Tibial nerve (tissue), 4 donors: ENCODE measurements at places on chromosomes 2 and 18. TPM values are rescaled to one million over a fixed set of nuclear protein-coding genes. Genes with fewer than 3 reads are reported as not detected.

DNA sequence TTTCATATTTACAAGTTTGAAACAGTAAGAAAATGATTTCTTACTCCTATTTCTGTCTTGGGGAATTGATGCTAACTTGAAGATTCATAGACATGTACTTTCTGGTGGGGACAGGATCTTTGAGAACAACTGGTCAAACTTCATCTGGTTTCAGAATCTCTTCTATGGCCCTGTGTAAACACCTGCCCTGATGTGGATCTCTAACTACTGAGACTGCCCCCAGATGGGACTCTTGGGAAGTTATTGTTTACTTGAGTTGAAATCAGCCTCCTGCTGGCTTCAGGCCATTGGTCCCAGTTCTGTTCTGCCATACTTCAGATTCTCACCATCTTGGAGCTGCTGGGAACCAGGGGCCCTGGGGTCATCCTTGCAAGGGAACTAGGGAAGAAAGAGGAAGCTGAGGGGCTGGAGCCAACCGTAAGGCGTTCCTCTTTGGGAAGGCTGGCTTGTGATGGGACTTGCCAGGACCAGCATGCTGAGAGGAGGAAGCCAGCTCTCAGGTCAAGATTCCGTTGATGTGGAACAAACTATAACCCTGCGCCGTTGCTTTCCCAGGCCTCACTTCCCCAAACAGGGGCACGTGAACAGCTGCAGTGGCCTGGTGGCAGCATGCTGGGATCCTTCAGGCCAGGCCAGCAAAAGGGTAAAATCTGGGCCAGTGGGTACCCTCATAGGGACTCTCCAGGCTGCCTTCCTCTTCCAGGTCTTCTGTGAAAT lies 135.5 kb upstream of the CXCR4 start:
- no peak overlapping the region for H3K4me3 ChIP-seq
- H3K36me3 ChIP-seq = no peaks in the 10 kb centered on the region
- no peaks in the 10 kb centered on the region for H3K27me3 ChIP-seq
- no peak overlapping the region for H3K27ac ChIP-seq
- peaks cover 8% of the 10 kb centered on the region for H3K4me1 ChIP-seq

GRCh38 chr2:8028436-8028835 lies 653.4 kb upstream of the ID2 start:
- H3K27ac ChIP-seq = no peak overlapping the region
- H3K4me3 ChIP-seq = no peak overlapping the region
- H3K27me3 ChIP-seq = no peaks in the 10 kb centered on the region
- H3K36me3 ChIP-seq = no peaks in the 10 kb centered on the region
- no peaks in the 10 kb centered on the region for H3K4me1 ChIP-seq
- no peak for DNase-seq

FBXO48 gene
- 0.60 TPM for total RNA-seq

NETO1 gene
- total RNA-seq = 0.59 TPM

- no peak overlapping the region for H3K27ac ChIP-seq
- no peak overlapping the region for H3K4me3 ChIP-seq
- DNase-seq = peak; percentile 13
- H3K36me3 ChIP-seq = no peaks in the 10 kb centered on the region
- H3K27me3 ChIP-seq = no peaks in the 10 kb centered on the region
Measured at GRCh38 chr2:68357605-68358337, 7.3 kb upstream of the PLEK start.

- H3K4me1 ChIP-seq = no peaks in the 10 kb centered on the region
- no peaks in the 10 kb centered on the region for H3K27me3 ChIP-seq
- no peak for DNase-seq
Measured at GRCh38 chr2:7697052-7697451, 779.8 kb downstream of the RNF144A start.

DNA sequence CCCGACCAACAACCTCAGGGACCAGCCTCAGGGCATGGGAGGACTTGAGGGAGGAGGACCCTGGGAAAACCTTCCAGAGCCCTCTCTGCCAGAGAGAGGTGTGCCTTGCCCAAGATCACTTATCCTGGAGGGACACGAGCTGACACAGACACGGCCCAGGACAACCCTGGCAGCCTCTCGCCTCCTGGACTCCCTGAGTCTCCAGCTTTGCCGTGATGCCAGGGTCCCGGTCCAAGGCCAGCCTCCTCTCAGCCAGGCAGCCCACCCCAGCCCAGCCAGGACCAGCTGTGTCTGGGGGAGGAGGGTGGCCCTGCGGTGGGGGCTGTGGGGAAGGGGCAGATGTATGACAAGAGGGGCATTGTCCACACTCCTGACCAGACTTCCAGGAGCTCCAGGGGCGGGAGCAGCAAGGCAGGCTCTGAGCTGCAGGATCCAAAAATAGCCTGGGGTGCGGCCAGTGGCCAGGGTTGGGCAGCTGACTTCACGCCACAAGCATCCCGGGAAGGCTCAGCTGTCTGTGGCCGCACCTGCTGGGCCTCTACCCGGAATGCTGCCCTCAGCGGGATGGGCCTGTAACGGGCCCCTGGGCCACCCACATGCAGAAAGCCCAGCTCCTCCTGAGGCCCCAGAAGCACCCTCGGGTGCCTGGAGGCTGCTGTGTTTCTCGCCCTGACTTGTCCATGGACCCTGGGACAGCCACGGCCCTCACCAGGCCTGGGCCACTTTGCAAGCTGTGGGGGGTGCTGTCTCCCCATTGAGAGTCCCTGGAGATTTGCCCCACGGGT lies 65.5 kb upstream of the GPC1 start:
- peak; percentile 56 for DNase-seq
- H3K27ac ChIP-seq = peak overlapping the region; percentile 82
- no peaks in the 10 kb centered on the region for H3K27me3 ChIP-seq
- no peak overlapping the region for H3K4me3 ChIP-seq
- H3K36me3 ChIP-seq = no peaks in the 10 kb centered on the region

- no peak overlapping the region for H3K27ac ChIP-seq
- H3K27me3 ChIP-seq = no peaks in the 10 kb centered on the region
- H3K36me3 ChIP-seq = no peaks in the 10 kb centered on the region
- no peak for DNase-seq
Measured at GRCh38 chr2:161044921-161045320, 115.3 kb upstream of the TANK start.

DNA sequence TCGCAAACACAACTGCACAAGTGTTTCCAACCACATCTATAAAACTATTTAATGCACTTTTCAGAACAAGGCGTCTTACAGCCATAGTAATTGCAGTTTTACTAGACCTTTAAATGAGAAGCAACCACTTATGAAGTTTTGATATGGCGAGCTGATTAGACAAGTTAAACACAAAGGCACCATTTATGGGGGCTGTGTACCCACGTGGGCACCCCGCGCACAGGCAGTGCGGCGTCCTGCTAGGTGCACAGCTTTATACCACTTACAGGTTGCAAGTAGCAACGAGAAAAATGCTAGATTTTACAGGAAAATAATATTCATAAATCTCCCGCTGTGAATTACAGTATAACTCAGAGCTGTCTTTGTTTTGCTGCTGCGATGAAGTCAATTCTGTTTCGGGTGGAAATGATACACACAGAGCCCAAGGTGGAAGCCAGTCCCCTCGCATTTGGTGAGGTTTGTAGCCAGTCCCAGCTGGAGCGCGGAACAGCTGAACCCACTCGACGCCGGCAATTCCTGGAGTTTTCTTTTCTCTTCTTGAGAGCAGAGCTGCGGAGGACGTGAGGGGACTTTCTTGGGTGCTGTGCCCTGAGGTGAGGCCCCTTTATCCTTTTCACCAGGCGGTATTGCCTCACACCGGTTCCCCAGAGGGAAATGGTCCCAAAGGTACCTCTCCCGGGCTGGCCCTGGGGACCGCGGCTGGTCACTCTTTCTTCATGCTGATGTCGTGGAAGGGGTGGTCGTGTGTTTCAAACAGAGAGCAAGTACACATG lies 76.7 kb downstream of the PTGR3 start:
- no peak for DNase-seq
- no peak overlapping the region for H3K27ac ChIP-seq
- no peaks in the 10 kb centered on the region for H3K4me1 ChIP-seq
- H3K4me3 ChIP-seq = no peak overlapping the region
- no peaks in the 10 kb centered on the region for H3K27me3 ChIP-seq
- H3K36me3 ChIP-seq = no peaks in the 10 kb centered on the region

SETBP1 gene
- total RNA-seq = 38.7 TPM

- H3K4me1 ChIP-seq = no peaks in the 10 kb centered on the region
- H3K36me3 ChIP-seq = no peaks in the 10 kb centered on the region
- no peak overlapping the region for H3K27ac ChIP-seq
- no peaks in the 10 kb centered on the region for H3K27me3 ChIP-seq
- DNase-seq = no peak
Measured at GRCh38 chr18:28804512-28805202, 627.7 kb upstream of the CDH2 start.

- H3K36me3 ChIP-seq = no peaks in the 10 kb centered on the region
- no peaks in the 10 kb centered on the region for H3K27me3 ChIP-seq
Measured at GRCh38 chr2:85785027-85785822, 31.4 kb downstream of the ATOH8 start.

DNA sequence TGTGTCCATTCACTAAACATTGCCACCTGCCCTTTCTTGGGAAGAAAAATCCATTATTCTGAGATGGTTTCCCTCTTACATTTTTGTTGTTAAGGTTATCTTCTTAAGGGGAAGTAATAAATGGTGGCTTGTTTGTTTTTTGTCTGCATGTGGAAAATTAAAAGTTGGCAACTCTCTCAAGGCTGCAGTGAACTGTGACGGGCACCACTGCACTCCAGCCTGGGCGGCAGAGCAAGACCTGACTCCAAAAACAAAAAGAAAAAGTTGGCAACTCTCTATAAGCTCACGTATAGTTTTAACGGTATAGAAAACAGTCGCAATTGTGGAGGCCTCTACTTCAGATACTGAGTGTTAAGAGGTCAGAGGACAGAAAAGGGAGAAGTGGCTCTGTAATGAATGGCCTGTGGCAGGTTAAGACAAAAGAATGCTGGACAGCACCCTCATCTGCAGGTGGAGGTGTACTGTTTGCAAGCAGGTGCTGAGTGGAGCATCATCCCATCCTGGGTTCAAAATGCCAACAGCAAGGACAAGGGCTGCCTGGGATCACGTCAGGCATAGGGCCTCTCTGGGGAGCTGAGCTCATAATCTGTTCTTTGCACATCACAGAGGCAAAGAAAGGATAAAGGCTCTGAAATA lies 16.7 kb downstream of the L3MBTL4 start:
- no peak overlapping the region for H3K27ac ChIP-seq
- no peaks in the 10 kb centered on the region for H3K27me3 ChIP-seq
- DNase-seq = no peak
- no peaks in the 10 kb centered on the region for H3K4me1 ChIP-seq

MYO5B gene
- 6.3 TPM for total RNA-seq

DNA sequence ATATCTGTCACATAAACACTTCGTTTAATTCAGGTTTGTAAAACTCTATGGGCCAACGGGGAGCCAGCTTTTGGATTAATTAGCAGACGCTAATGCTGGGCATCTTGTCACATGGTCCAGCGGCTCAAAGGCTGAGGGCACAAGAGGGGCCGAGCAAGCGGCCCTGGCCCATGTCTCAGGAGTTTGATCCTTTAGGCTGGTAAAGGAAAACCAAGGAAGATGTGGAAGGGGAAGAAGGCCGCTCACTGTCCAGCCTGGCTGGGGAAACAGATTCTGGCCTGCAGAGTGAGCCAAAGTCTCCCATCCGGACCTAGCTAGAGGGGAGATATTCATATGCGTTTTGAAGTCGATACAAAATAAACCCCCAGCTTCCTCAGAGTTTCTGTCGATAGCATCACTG lies 248.6 kb upstream of the SIX2 start:
- no peak for DNase-seq
- peaks cover 7% of the 10 kb centered on the region for H3K4me1 ChIP-seq
- no peak overlapping the region for H3K4me3 ChIP-seq
- no peaks in the 10 kb centered on the region for H3K36me3 ChIP-seq
- no peak overlapping the region for H3K27ac ChIP-seq

- DNase-seq = no peak
- H3K27ac ChIP-seq = no peak overlapping the region
- no peak overlapping the region for H3K4me3 ChIP-seq
- H3K36me3 ChIP-seq = no peaks in the 10 kb centered on the region
Measured at GRCh38 chr18:54330768-54331548, 26.7 kb downstream of the STARD6 start.

- H3K36me3 ChIP-seq = no peaks in the 10 kb centered on the region
- no peak for DNase-seq
- H3K4me3 ChIP-seq = no peak overlapping the region
- H3K27me3 ChIP-seq = no peaks in the 10 kb centered on the region
- peaks cover 8% of the 10 kb centered on the region for H3K4me1 ChIP-seq
Measured at GRCh38 chr2:233981574-233982420, 64.6 kb downstream of the TRPM8 start.

HOXD9 gene
- total RNA-seq = 8.7 TPM

GALNT5 gene
- total RNA-seq = 0.42 TPM

ANKRD30BL gene
- total RNA-seq = not detected

DNA sequence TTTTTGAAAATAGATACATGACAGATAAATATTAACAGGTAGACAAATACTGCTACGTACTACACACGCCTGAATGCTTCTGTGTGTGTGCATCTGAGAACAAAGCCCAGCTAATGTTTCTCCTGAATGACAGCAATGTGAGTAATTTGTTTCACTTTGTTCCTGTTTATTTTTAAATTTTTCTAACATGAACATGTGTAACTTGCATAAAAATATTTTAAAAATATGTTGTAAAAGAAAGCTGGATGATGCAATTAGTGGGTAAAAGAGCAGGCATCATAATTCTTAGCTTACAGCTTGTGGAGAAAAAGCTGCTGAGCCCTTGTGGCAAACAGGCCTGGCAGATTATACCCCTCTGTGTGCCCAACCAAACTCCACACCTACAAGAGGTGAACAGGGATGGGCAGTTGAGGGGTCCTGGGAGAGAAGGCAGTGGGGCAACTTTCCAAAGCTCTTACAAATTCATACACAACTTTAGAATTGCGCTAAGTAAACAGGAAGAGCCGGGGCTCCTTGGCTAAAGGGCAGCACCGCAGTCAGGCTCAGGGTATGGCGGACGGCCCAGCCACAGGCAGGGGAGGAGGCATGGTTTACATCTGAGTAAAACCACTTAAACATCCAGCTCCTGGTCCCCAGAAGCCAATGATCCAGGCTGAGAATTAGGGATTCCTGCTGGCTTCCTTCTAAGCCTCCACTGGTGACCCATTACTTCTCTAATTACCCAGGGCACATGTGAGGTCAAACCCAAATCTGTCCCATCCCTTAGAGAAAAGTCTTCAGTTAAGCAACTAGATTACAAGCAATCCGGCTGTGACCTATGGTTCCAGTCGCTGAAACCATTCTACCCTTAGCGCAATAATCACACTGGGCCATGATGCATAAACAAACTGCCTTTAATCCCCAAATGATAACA lies 14.0 kb downstream of the PXDN start:
- H3K4me1 ChIP-seq = peaks cover 35% of the 10 kb centered on the region
- DNase-seq = no peak
- no peak overlapping the region for H3K4me3 ChIP-seq
- no peaks in the 10 kb centered on the region for H3K27me3 ChIP-seq
- no peaks in the 10 kb centered on the region for H3K36me3 ChIP-seq

- no peak for DNase-seq
- H3K27me3 ChIP-seq = no peaks in the 10 kb centered on the region
- H3K36me3 ChIP-seq = no peaks in the 10 kb centered on the region
- no peak overlapping the region for H3K4me3 ChIP-seq
Measured at GRCh38 chr2:210795506-210795905, 239.1 kb downstream of the CPS1 start.

ABHD1 gene
- total RNA-seq = 0.78 TPM

GRCh38 chr2:6968319-6969100 lies 51.3 kb downstream of the RNF144A start:
- no peak overlapping the region for H3K27ac ChIP-seq
- no peak overlapping the region for H3K4me3 ChIP-seq
- H3K4me1 ChIP-seq = peaks cover 12% of the 10 kb centered on the region
- no peaks in the 10 kb centered on the region for H3K36me3 ChIP-seq
